ENCODE measurements at places on chromosomes 12 and 14.

- no peak for DNase-seq
Measured at GRCh38 chr14:29823816-29824215, 103.8 kb downstream of the PRKD1 start.

DNA sequence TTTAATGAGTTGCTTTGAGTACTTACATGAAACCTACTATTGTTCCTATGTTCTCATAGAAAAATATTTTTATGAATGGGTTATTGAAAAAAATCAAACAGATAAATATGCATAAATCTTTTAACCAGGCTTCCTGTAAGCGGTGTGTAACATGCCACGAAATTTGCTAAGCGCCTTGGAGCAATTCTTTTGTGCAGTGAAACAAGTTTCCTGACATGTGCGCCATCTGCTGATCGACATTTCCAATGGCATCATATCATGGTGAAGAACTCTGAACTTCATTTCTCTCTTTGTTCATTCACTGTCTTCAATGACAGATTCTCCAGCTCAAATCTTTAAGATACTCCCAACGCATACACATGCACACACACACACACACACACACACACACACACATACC, 145.6 kb upstream of the NAV3 start:
- no peak for DNase-seq

DNA sequence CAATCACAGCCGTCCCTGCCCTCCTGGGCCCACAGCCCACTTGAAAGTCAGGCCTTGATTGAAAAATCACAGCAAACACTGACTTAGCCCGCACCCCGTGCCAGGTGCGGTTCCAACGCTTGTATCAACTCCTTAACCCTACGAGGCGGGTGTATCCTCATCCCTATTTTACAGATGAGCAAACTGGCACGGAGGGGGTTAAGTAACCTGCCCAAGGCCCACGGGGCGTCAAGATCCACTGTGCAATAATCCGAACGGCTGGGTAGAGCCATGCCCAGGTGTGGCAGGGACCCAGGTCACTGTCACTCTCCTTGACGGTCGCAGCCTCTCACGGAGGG, 583 bp downstream of the DNAH10 start:
- DNase-seq = no peak

GRCh38 chr12:53207042-53207441, at the start of gene ITGB7:
Gene ITGB7 (minus strand): TSS chr12:53207251. CDS start chr12:53200443, 6,808 bp downstream.
- DNase-seq = no peak

- DNase-seq = no peak
Measured at GRCh38 chr12:102172436-102172835, 25.2 kb downstream of the PMCH start.

GRCh38 chr12:57086493-57087009, 2.4 kb upstream of the NAB2 start:
- DNase-seq = no peak

GRCh38 chr12:100359822-100360221, 2.9 kb downstream of the SLC17A8 start:
- no peak for DNase-seq

GRCh38 chr12:75816897-75817296, 214.7 kb downstream of the PHLDA1 start:
- DNase-seq = no peak

- no peak for DNase-seq
Measured at GRCh38 chr12:117331691-117332090, 29.7 kb downstream of the NOS1 start.

DNA sequence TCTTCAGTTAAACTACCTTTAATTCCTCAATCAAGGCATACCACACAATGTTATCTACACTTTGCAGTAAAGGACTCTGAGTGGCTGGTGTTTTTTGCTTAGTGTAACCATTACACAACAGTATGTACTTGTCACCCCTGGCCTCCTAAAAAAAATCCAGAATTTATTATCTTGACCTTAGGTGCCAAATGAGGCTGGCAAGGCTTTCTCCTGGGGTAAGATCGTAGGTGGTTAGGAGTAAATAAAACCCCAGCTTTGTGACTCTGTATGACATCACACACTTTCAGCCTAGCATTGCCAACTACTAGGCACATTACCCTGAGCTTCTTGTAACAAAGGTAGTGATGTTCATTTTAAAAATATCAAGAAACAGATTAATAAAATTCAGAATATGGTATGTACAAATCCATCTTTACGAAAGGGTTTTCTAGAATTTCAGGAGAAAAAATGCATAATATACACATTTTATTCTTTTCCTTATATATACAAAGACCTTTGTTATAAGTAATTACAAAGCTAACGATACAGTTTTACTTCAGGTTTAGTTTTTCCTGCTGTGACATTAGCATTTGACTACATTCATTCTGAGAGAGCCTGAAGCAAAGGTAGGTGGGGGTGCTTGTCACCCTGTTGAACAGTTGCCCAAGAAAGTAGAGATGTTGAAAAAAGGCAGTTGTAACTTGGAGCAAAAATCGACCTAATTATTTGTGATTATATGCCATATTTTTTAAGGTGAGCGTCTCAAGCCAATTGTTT, 13.5 kb downstream of the TCL1A start:
- no peak for DNase-seq
